ENCODE measurements at places on chromosomes 5 and 9. TPM values are rescaled to one million over a fixed set of nuclear protein-coding genes. Genes with fewer than 3 reads are reported as not detected.

GRCh38 chr5:8721536-8721935, 824.3 kb downstream of the SEMA5A start:
- DNase-seq: no peak

DNA sequence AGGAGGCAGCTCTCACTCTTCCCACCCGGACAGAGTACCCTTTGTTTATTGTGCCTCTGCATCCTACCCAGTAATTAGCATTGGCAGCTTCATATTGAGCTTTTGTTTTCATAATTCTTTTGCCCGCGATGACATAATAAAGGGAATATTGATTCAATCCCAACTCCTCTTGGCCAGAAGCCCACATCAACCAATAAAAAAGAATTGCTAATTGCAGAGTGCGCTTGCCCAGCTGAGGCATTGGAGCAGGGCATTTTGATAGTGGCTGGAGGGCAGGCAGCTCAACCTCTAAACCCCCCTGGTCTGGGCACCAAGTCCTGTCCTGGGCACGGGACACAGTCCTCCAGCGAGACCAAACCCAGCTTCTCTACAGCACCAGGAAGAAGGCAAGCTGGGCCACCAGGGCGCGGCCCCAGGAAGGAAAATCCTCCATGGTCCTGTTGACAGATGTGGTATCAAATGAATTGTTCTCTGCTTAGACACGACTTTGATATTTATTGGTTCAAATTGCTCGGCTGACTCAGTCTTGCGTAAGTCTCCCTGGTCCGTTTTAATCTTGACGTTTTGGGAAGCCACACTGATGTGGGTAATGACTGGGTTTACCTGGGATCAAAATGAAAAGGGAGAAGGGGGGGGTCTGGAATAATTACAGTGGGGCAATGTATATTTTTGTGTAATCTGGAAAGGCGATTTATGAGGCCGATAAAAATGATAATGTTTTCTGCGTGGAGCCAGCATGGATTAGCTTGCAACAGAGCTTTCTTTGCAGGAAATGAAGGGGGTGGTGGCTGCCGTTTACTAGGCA, 220.7 kb upstream of the MSX2 start:
- DNase-seq: peak; percentile 68

Gene PCDHB12
- total RNA-seq: 0.18 TPM

- DNase-seq: peak; percentile 60
Observed at GRCh38 chr9:36575411-36575882, 2.8 kb downstream of the MELK start.

Gene GARNL3
- 2.5 TPM for total RNA-seq

DNA sequence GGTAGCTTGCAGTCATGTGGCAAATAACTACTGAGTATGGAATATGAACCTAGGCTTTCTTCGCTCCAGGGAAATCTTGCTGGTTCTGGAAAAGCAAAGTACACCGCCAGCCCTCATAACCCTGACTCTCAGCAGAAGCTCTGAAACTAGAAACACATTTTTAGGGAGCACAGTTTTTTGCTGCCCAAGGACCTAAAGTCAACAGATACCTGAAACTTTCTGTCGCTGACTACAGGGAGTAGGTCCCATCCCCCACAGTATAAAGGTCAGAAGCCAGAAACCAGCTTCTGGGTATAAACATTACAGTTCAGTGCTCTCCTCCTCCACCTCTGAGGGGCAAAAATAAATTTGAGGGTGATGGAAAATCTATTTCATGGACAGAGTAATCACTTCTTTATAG, 3.0 kb downstream of the ATOX1 start:
- DNase-seq: no peak

Gene NEUROG1
- not detected for total RNA-seq

DNA sequence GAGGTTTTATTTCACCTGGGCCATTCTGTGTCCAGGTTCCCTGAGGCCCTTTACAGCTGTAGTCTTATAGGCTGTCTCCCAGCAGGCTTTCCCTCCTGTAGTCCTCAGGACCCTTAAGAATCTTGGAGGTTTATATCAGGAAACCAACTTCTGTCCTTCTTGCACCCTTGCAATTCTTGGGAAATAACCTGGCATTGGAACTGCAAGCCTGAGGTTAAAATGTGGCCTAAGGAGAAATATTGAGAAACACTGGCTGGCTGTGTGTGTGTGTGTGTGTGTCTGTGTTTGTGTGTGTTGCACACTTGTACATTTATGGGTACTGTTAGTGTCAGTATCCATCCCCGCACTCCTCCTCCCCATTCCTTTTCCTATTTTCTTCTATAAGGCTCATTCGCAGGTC, 168.9 kb downstream of the PAPPA start:
- DNase-seq: peak; percentile 62

DNA sequence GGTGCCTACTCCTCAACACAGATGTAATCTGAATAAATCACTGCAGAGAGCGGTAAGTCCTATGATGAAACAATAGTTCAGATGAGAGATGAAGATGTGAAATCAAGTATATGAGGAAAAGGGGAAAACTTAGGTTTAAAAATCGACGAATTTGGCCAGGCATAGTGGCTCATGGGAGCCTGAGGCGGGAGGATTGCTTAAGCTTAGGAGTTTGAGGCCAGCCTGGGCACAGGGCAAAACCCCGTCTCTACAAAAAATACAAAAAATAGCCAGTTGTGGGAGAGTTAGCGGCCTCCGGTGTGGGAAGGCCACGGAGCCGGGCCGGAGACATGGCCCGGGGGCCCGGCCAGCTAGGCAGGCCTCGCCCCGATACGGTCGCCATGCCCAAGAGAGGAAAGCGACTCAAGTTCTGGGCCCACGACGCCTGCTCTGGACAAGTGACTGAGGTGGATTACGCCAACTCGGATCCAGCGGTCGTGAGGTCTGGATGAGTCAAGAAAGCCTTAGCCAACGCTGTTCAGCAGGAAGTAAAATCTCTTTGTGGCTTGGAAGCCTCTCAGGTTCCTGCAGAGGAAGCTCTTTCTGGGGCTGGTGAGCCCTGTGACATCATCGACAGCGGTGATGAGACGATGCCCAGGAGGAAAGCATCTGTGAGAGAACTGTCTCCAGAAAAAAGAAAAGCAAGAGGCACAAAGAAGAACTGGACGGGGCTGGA, 62.8 kb upstream of the SUB1 start:
- peak; percentile 72 for DNase-seq

DNA sequence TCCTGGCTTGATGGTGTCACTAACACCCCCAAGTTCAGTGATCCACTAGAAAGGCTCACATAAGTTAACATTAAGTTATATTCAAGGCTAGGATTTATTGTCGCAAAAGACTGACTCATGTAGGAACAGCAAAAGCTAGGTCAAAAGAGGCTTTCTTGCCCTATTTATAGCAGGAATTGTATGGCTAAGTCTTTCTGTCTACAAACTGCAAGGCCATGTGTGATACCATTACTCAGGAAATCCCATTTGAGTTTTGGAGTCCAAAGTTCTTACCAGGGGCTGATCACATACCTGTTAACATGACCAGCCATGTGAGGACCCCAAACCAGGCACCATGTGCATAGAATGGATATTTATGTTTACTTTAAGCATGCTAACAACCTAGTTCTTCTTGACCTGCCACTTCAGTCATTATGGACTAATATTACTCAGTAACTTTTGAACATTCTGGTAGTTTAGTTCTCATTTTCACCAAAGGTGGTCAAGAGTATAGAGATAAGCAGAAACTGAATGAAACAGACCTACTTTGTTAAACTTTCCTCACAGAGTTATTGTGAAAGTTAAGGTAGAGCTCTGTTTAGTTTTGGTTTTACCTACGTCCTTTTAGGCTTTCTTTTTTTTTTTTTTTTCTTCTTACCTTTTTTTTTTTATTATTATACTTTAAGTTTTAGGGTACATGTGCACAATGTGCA, 281.1 kb downstream of the FER start:
- DNase-seq: no peak

GRCh38 chr9:20632705-20633104, 10.4 kb upstream of the MLLT3 start:
- no peak for DNase-seq

DNA sequence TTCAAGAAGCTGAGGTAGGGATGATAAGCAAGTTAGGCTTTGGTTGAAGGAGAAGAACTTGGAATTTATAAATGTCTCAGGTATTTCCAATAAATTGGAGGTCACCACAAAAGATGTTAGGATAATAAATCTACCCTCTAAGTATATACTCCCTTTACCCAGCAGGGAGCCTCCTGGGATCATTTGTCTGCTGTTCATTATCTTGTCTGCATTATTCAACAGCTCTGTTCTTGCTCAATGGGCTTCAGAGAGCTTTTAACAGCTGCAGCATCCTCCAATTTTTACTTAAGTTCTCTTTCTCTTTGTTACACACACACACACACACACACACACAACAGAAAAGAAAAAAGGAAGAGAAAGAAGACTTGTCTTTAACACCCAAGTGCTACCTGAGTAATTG, 51.7 kb upstream of the VPS13A start:
- DNase-seq: no peak

DNA sequence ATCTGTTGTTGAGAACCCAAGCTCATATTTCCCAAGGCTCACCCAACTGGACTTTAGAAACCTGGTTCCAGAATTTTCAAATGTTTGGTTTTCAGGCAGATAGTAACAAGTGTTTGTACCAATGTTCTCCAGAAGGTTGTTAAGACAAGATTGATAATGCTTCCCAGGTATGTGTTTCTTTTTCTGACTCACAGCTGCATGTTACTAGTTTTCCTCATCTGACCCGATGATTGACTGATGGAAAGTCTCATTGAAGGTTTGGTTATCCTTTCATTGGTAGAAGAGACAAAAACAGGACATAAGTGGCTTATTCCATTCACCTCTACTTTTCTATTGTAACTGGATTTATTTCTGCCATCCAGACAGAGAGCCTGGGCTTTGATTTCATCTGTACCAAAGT, 10.4 kb downstream of the BASP1 start:
- DNase-seq: no peak

DNA sequence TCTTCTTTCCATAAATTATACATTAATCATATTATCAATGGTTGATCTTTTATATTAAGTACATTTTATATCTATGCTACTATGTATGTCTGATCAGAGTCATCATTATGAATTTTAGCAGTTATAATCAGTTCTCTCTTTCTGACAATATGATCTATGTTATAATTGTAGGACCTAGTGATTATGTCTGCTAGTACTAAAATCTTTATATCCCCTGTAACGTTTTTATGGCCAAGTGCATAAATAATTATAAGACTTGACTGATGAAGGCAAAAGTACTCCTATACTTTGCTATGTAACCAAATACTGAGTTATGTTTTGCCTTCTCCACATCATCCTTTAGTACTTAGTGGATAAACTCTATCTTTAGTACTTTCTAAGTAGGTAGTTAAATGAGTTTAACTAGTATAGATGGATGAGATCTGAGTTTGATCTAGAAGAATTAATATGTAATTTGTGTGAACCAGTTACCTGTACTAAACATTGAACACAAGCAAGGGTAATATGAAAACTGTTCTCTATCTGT, 75.4 kb downstream of the SLF1 start:
- no peak for DNase-seq

DNA sequence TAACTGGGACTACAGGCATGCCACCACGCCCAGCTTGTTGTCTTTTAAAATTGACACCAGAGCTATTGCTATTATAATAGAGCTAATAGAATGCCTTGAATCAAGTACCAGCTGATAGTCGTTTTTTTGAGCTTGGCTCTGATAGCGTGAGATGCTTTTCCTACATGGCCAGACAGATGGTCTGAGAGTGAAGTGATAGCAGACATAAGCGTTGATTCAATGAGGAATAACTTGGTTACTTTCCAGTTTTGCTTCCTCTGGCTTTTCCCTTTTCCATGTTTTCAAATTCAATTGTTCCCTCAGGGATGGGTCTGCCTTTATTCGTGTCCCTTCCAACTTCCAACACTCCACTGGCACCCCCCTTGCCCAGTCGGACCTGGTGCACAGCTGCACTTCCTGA, 15.4 kb downstream of the AGXT2 start:
- no peak for DNase-seq

Gene OR13J1
- not detected for total RNA-seq

- no peak for DNase-seq
Observed at GRCh38 chr5:41831155-41831554, 39.1 kb downstream of the OXCT1 start.

GRCh38 chr5:55621229-55621628, 86.5 kb upstream of the PLPP1 start:
- no peak for DNase-seq

DNA sequence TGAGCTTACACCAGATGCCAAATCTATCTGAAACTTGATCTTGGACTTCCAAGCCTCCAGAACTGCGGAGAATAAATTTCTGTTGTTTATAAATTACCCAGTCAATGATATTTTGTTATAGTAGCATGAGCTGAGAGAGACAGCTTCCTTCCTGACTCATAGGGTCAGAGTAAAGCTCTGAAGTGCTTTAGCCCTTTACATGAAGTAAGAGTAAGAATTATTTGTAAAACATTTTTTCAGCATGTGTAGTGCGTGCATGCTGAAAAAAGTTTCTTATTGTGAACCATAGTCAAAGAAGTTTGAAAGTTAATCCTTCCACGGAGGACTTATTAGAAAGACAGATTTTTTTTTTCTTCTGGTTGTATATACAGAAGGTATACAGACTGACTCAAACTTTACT, 172.4 kb downstream of the DMRT2 start:
- no peak for DNase-seq

Gene PPP3R2
- not detected for total RNA-seq

Gene PRR16
- 4.4 TPM for total RNA-seq

GRCh38 chr9:125850763-125851162, 103.6 kb downstream of the PBX3 start:
- no peak for DNase-seq

- no peak for DNase-seq
Observed at GRCh38 chr5:100110497-100110896, 424.7 kb upstream of the FAM174A start.

DNA sequence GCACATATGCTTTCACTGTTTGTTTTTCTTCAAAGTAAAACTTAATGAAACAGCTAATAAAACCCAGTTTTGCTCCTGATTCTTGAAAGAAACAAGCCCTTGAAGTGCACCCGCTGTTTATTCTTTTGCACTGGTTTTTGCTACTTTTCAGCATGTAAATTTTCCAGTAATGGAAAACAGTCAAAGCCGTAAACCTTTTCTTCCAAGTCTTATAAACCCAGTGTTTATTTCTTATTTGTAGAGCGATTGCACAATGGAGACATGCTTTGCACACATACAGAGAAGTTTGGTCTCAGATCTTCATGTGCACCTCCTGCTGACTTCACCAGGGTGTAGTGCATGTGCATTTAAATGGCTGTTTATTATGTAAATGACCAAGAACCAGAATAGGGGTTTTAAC, 51.8 kb downstream of the ATG10 start:
- DNase-seq: no peak

All from fibroblast of the aortic adventitia (primary cell).